Stimulated activated CD4-positive, alpha-beta T cell treated with anti-CD3 and anti-CD28 coated beads, Interleukin-12 subunit alpha, Interleukin-12 subunit beta, amount 100 ng/mL, for 24 hours (primary cell): ENCODE measurements at places on chromosomes 11 and 22.

DNA sequence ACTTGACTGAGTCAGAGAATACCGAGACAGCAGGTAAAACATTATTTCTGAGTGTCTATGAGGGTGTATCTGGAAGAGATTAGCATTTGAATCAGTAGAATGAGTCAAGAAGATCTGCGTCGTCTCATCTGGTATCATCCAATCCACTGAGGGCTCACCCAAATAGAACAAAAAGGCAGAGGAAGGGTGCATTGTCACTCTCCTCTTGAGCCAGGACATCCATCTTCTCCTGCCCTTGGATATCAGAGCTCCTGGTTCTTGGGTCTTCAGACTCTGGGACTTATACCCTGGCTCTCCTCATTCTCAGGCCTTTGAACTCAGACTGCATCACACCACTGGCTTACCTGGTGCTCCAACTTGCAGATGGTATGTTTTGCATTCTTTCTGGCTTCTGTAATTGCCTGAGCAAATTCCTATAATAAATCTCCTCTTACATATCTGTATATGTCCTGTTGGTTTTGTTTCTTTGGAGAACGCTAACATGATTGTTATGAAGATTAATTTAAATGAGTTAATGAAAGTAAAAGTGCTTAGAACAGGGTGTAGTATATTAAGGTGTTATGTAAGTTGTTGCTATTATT, 49.3 kb downstream of the ME3 start:
- DNase-seq: no peak

DNA sequence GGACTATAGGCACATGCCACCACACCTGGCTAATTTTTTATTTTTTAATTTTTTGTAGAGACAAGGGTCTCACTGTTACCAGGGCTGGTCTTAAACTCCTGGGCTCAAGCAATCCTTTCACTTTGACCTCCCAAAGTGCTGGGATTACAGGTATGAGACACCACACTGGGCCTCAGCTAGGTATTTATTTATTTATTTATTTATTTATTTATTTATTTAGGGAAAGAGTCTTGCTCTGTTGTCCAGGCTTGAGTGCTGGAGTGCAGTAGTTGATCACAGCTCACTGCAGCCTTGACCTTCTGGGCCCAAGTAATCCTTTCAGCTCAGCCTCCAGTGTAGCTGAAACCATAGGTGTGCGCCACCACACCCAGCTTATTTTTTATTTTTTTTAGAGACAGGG, 43.2 kb downstream of the HORMAD2 start:
- no peak for DNase-seq

- DNase-seq: no peak
These were observed 459.1 kb downstream of the MIAT start for GRCh38 chr22:27116312-27117086.

DNA sequence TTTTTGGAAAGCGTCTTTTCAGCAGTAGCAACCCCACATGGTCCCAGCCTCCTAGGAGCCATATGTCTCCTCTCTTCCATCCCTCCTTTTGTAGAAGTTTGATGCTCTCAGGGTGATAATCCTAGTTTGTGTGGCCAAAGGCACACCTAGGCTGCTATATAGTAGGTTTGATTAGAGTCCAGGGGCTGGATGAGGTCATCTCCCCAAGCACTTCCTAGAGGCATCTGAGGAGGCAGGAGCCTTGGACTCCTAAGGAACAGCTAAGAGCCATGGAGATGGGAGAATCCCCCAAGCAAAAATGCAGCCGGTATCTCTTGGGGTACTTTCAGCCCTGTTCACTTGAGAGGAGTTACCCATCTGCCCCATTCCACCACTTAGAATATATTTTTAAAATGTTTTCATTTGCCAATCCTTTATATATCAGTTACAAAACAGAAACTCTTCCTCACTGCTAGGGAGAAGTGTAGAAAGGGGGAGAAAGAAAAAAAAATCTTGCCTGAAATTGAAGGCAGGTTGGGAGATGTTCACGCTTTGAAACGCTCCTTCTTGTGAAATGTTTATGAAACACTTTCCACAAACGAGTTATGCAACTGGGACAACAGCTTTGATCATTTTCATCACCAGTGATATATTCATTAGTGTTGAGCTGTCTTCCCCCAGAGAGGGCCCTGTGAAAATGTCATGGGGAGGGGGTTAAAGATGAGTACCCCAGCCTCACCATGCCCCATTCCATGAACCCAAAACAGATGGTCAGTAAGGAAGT, 31.9 kb upstream of the TLCD5 start:
- no peak for DNase-seq
